Amniotic stem cell (primary cell): ENCODE measurements at places on chromosomes 12 and 14.
A peak's percentile ranks its signal among the peaks of the same experiment; 100 is the strongest.

DNA sequence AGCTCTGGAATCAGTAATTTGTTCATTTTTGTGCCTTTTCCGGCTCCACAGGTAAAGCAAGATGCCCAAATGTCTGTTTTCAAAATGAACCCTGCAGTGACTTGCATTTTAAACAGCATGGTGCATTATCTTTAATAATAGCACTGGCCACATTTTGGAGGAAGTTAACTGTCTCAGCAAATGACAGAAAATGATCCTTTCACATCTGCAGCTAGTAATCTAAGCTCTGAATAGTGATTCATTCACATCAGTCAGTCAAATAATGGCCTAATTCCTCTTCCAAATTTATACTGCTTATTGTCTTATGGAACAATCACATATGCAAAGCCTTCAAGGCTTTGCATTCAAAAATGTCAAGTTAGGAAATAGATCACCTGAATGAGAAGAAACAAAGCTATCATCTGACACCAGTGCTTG lies 75.6 kb downstream of the PPM1H start:
- no peak for DNase-seq

DNA sequence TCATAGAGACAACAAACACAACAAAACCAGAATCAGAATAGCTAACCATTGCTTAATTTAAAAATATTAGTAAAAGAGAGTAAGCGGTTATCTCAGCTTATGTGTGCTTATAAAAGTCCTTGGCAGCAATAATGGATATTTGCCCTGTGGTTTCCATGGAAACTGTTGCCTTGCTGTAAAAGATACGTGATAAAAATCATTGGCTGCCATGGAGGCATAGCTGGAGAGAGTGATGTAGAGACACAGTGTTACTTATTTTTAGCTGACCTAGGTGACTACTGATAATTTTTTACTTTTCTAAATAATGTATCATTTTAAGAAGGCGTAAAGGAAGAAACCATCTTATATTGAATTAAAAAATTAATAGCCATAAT lies 92.9 kb downstream of the ERC1 start:
- no peak for DNase-seq

DNA sequence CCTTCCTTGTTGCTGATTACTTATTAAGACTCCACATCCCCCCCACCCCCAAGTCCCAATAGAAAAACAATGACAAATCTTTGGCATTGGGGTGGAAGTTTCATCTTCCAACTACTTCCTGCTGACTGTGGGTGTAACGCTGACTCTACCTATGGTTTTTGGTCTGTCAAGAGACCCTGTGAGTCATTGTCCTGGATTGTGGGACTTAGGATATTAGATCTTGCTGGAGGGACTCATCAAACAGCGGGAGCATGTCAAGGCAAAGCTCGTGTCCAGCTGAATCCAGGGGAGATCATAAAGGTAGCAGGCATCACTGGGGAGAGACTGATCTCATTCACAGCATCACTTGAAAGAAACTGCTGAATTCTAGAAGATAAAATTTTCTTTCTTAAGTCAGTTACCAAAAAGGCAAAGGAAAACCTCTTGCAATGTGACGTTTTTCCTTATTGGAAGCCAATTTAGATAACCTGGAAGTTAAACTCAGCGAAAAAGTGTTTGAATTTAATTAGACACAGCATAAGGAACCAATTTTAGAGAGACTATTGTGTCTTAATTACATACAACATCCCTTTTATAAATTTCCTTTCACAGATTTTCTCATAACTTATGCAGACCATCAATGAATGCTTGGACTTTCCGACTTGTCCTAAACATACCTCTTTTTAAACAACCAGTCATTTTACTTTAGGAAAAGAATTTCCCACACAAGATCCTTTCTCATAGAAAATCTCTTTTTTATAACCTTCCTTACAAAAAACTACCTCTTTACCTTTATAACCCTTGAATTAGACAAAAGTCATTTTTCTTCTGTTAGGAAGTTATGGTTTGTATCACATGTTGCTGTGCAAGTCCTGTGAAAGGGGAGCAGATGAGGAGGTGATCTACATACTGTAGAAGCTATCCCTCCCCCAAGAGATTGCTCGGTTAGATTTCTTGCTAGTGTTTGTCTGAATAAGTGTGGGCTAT lies 94.6 kb upstream of the SCAF11 start:
- no peak for DNase-seq

GRCh38 chr12:2551412-2551900 lies 243.3 kb upstream of the FKBP4 start:
- DNase-seq, result no peak

DNA sequence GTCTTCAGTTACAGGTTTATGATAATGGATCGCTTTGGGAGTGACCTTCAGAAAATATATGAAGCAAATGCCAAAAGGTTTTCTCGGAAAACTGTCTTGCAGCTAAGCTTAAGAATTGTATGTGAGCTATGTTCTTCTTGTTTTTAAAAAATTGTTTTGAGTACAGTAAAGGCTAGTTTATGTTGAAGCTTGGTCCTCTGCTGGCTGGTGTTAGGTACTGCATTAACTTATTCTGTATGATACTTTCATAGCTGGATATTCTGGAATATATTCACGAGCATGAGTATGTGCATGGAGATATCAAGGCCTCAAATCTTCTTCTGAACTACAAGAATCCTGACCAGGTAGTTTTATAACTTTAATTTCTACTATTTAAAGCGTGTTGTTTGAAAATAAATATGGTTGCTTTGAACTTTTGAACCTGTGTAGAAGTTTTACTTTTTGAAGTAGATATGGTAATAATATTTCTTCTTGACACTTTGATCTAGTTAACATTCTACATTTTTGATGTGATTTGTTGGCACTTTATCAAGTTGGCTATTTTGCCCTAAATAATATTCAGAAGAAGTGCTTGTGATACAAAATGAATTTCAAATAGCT lies 55.7 kb downstream of the VRK1 start:
- peak; percentile 24 for DNase-seq

GRCh38 chr12:52211716-52212585 lies 20.1 kb upstream of the KRT80 start:
- no peak for DNase-seq

DNA sequence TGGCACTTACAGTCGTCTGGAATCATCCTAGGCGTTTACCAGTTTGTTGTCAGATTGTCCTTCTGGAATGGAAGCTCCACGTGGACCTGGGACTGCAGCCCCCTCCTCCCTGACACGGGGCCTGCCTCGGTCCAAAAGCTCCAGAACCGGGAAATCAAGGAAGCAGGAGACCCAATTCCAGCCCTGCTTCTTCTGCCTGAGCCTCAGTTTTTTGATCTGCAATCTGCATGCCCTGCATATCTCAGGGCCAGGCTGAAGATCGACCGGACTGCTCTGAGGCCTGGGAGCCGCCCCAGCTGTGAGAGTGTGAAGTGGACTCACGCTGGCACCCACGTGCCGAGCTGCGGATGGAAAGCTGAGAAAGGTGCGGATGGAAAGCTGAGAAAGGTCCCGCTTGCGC lies 98.6 kb downstream of the SETD3 start:
- no peak for DNase-seq

DNA sequence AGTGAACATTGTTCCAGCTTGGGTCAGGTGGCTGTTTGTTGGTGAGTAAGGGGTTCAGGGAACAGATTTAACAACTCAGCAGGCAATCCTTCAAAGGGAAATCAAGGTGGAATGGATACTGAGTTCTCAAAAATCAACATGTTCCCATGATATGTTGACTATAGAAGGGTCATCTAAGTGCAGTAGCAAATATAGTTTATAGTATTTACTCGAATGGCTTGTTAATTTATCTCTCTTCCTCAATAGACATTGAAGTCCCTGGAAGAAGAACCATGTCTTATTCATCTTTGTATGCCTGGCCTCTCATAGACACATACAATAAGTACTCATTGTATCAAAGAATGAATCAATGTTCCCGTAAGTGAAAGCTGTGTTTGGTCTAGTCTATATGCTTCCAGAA lies 24.5 kb upstream of the DUSP6 start:
- no peak for DNase-seq

GRCh38 chr12:54683398-54683797 lies 35.2 kb upstream of the DCD start:
- DNase-seq, result no peak

DNA sequence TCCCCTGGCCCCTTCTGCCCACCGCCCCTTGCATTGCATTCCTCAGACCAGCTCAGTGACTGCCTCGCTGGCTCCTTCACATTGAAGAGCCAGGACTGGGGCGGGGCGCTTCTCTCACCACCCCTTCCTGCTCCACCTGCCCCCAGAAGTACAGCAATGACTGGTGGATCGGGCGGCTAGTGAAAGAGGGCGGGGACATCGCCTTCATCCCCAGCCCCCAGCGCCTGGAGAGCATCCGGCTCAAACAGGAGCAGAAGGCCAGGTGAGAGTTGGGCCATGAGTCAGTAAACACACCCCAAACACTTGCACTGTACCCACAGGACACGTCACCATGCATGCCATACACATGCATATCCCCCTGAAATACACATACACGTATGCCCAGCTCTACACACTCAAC lies 5.8 kb downstream of the CACNB3 start:
- no peak for DNase-seq

DNA sequence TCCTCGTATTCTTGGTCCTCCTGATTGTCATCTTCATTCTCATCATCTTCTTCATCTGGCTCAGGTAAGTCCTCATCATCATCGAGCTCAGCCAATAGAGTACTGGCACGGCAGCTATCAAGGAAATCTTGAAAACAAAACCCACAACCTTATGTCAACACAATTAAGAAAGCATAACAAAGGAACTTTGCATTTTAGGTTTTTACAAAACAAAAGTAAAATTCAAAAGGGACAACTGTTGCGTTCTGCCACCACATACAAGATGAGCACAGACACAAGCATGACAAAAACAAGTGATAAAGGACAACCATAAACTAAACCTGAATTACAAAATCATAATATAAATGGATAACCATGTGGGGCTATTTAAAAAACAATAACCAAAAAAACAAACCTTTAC lies 84.7 kb downstream of the HECTD1 start:
- no peak for DNase-seq

DNA sequence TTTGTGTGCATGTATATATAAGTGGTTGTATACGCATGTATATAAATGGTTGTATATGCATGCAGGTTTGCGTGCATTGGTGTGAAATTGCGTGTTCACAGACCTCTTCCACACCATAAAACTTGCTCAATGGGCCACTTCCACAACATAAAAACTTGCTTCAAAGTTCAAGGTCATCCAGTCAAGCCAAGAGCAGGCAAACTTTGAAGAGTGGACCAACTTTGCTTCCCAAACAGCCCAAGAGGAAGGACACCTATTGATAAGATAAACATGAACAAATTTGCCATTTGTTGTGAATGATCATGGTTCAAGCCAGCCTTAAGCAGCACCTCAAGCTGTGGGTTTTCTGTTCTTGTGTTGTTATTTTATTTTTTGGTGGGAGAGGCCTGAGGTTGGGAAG lies 25.2 kb upstream of the PPP1CC start:
- no peak for DNase-seq

- no peak for DNase-seq
Observed at GRCh38 chr14:40599725-40600124, 1007.0 kb upstream of the LRFN5 start.

DNA sequence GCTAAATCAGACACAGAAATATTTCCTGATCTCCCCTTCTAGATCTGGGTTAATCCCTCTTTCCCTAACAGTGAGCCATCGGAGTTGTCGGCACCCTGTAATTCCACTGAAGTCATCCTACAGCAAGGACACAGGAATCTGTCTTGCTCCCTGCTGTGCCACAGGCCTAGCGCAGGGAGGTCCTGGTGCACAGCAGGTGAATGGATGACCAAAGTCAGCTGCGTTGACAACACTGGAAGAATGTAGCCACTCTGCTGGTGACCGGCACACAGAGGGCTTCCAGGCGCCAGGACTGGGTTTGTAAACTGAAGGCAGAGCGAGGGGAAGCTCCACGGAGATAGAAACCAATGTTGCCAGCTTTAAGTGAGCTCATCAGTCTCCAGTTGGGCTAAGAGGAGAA lies 23.6 kb downstream of the TMEM229B start:
- no peak for DNase-seq

DNA sequence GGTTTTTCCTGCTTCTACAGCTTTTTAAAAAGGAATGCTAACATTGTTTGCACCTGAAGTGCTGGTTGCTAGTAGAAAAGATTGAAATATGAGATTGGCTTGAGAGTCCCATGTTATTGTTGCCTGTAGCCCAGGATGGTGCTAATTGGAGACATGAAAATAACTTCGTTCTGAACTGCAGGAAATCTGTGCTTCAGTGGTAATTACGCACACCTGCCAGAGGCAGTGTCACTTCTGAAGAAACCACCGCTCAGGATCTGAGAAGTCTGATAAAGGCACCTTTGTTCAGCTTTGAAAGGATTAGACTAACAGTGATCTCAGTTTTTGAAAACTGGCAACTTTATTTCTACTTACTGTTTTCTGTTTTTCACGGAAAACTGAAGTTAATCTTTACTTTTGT lies 15.5 kb upstream of the ATP6V0A2 start:
- DNase-seq, result no peak

- DNase-seq, result no peak
Observed at GRCh38 chr14:70448633-70449340, 3.2 kb upstream of the ADAM21 start.

DNA sequence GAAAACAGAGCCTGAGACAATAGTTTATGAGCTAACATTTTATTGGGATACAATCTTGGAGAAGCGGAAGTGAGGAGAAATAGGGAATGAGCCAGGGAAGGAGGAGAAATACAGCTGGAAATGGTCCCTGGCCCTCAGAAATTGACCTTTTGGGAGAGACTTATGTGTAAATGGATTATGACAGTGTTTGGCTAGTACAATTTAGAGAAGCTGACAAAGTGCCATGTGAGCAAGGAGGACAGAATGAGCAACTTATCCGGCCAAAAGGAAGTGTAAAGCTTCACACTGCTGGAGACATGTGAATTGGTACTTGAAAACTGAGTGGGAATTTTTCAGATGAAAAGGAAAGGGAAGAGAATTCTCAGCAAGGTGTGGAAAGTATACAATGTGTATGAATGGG lies 2.9 kb downstream of the GLIPR1 start:
- DNase-seq, result no peak

DNA sequence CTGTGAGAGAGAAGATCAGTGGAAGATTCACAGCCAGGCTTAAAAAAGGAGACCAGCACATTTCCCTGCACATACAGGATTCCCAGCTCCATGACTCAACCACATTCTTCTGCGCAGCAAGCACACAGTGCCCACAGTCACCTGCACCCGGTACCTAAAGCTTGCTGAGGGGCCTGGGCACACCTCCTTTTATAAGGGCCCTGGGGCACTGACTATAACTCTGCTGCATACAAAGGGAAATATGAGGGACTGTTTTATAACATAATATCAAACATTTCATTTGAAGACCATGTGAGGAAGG lies 322.9 kb downstream of the DAD1 start:
- DNase-seq, result no peak

DNA sequence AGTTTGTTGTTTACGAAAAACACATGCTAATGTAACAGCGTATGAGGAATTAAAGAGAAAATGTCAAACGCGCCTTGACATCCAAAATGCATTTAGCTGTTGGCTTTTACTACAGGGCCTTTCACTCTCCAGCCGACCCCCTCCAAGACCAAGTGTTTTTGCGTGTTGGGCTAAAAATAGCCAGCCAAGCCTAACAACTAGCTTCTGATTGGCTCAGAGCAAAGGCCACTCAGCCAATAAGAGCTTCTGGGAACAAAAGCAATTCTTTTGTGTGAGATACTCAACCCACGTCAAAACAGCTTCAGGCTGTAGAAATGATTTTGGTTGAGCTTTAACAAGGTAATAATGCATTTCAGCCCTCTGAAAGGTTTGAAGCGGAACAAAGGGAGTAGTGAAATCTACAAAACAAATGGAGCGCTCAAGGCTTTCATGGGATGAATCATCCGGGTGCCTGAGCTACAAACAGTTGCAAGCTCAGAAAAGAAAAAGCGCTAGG lies 198.7 kb upstream of the DCN start:
- peak; percentile 70 for DNase-seq

GRCh38 chr14:89628521-89628920 lies 211.5 kb upstream of the FOXN3 start:
- no peak for DNase-seq
